ENCODE measurements at places on chromosomes 16 and 17.

- DNase-seq = no peak
Measured at GRCh38 chr16:69302301-69302700, 8.8 kb upstream of the VPS4A start.

DNA sequence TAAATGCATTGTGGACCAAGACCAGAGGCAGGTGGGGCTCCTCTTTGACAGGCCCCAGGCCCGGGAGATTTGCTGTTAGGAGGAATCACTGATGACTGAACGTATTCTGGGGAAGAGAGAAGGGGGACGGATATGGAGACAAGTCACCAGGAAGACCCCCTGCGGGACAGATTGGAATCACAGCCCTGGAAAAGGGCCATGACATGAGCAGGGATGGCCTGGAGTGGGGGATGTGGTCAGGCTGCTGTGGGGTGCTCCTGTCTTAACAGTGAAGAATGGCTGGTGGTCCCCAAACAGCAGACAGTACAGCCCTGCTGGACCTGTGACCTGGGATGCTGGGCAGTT is 23.7 kb upstream of the MGAT5B start:
- DNase-seq = no peak

- no peak for DNase-seq
Measured at GRCh38 chr16:88303890-88304819, 78.6 kb upstream of the ZNF469 start.

DNA sequence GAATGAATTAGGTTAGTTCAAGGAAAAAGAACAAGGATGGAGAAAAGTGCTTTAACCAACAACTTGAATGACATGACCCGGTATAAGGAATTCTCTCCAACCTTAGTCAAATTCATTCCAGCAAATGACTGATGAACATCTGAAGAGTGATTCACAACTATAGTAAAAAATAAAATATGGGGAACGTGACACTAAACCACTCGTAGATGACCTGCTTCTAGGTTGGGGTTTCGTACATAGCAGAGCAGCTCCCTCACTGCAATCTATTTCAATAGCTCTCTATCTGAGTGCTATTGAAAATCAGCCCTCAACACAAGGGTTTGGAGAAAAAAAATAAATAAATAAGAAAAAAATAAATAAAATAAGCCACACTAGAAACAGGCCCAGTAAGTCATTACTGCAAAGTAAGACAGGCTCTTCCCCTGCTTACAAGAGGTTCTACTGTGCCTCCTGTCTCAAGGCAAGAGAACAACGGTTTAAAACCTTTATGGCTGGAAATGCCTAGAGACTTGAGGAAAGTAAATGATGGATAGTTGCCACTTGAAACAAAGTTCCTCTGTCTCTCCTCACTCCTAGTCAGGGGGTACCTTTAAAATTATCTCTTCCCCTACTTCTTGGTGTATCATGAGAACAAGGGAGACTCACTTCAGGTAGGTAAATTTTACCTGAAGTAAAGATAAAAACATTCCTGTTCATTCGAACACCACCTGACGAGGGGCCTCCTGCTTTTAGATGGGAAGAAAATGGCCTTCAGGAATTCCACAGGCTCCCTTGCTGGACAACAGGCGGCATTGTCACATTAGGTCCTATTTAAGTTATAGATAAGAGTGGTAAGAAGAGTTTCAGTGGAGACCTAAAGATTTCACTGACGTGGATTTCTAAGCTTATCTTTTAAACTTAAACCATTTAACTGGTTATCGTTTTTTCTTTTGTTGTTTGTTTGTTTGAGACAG is 20.5 kb downstream of the COG7 start:
- DNase-seq = no peak

Data from esophagus squamous epithelium (tissue), 5 donors.